Epithelial cell of umbilical artery (primary cell): ENCODE measurements at places on chromosomes 5 and 9. TPM values are rescaled to one million over a fixed set of nuclear protein-coding genes. Genes with fewer than 3 reads are reported as not detected.

TMEFF1 gene
- 3.8 and 7.8 TPM in 2 replicates for total RNA-seq

CMYA5 gene
- under 0.01 TPM in 1 of 2 replicates, not detected in the other for total RNA-seq

CCDC171 gene
- 1.6 and 1.7 TPM in 2 replicates for total RNA-seq

GPR151 gene
- not detected in 2 replicates for total RNA-seq

INSL6 gene
- total RNA-seq: not detected in 2 replicates
